ENCODE measurements at places on chromosomes 12 and 14.

- DNase-seq = peak; percentile 44
These were observed 239.1 kb downstream of the SSPN start for GRCh38 chr12:26434299-26435068.

GRCh38 chr14:102883089-102883541, 39.3 kb upstream of the AMN start:
- DNase-seq = no peak

DNA sequence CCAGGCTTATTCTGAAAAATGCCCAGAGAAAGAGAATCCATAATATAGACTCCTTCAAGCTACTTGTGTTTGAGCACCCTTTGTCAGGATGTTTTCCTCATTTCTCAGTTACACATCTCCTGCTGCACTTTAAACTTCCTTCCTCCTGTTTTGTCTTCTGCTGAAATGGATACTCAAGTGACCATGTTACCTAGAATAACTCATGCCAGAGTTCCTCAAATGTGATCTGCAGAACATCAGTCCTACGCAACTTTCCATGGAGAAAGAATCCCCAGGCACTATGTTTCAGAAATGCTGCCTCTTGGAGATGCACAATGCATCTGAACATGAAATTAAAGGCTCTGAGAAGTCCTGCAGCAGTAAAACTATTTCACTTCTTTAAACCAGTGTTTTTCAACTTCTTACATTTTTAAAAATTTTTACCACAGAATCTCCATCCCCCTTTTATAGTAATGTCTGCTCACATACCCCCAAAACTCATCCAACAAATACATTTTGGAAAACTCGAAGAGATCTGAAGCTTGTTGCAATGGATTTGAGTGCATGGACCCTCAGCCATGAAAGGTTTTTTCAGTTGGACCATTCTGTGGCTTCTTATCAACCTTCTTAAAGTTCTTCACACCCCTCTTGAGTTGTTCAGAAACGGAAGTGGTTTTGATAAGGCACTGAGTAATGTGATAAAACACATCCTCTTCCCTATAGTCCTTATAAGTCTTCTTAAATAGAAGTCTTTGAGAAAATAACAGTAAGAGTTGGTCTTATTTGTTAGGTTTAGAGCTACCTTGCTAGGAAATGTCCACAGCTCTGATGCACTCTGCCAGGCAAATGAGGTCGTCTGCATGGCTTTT, 84.5 kb upstream of the KCNA1 start:
- DNase-seq = peak; percentile 31

DNA sequence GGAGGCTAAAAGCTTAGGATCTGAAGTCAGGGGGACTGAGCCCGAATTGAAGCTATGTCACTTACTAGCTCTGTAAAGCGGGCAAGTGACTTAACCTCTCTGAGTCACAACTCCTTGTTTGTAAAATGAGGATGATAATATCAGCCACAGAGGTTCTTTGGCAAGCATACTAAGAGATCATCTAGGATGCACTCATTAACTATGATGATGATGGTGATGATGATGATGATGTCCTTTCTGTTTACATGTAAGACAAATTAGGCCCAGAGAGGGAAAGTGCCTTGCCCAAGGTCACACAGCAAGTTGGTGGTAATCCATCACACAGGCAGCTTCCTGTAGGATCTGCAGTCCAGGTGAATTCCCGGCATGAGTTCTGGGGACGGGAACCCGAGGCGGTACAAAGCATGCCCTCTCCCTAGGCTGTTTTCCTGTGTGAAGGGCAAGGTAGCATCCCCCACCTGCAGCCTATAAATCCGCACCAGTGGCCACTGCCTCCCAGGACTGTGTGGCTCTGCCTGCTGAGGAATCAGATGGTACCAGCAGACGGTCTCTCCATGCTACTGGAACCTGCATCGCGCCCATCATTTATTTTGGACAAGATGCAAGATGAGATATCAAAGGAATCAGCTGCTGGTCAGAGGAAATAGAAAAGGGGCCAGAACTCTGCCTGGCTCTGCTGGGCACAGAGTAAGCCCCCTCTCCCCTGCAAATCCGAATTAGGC, 55.2 kb downstream of the MAP1LC3B2 start:
- DNase-seq = no peak

DNA sequence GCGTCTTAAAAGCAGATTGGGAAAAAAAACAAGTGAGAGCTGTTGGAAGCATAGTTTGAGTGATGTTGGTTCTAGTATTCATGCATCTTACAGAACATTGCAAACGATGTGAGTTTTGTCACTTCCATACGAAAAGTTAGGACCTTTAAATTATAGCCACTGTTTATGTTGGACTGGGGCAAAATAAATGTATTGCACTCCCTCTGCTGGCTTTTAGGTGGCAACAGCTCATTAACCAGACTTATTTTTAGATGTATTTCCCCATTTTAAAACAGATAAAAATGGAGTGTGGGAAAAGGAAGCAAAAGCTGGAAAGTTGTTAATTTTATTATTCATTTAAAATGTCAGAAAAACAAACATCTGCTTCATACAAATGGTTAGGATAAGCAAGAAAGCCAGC, 111.9 kb downstream of the LGR5 start:
- DNase-seq = peak; percentile 43

- DNase-seq = no peak
These were observed 145.9 kb downstream of the NRXN3 start for GRCh38 chr14:78316052-78316451.

DNA sequence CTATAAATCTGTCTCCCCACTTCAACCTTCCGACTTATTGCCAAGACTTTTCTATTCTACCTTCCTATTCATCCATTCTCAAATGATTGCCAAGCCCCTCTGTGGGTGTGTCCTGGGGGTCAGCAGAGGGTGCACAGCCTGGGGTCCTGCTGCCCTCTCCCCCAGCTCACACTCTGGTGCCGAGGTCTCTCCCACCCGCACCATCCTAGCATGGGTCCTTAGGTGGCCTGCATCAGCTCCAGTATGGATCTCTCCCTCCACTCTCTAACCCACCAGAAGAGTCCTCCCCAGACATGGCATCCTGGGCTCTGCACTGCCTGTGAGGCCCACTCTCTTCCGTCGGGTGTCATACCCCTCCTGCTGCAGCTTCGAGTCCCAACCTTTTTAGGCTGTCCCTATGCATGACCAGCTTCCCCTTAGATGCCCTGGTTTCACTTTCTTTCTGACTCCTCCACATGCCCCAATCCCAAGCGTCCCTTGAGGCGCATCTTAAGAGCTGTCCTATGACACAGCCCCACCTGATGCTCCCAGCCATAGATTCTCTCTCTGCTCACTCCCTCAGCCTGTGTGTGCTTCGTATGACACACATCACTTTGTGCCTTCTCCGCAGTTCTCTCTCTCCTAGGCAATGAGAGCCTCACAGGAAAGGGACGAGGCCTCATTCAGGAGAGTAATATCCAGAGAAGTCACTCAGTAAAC, 43.9 kb downstream of the GIT2 start:
- peak; percentile 48 for DNase-seq

GRCh38 chr14:79475887-79476532, 735.3 kb downstream of the DIO2 start:
- no peak for DNase-seq

DNA sequence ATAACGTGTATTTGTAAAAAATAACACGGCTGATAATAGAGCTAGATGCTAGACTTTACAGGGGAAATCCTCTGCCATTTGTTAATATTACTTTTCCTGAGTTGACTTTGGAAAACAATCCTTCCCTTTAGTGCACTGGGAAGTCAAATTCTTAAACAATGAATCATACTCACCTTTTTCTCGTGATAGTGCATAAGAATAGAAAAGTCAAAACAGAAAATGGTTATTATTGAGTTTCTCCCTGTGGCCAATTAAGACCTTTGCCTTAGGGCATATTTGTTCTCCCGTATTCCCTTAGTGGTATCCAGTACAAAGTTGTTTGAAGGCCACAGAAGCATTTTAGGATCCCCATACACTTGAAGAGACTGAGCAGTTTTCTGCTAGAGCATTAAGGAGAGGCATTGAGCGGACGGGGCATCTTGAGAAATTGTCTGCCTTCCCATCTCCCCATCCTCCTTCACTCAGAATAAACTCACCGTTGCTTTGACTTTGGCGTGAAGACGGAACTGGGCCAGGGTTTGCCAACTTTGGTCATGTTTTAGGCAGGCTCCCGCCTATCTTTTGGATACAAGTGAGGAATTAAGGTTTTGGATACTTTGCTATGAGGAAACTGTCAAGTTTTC, 171.3 kb downstream of the TMTC2 start:
- DNase-seq = no peak

- peak; percentile 61 for DNase-seq
These were observed 350.8 kb upstream of the STXBP6 start for GRCh38 chr14:25400607-25401206.

DNA sequence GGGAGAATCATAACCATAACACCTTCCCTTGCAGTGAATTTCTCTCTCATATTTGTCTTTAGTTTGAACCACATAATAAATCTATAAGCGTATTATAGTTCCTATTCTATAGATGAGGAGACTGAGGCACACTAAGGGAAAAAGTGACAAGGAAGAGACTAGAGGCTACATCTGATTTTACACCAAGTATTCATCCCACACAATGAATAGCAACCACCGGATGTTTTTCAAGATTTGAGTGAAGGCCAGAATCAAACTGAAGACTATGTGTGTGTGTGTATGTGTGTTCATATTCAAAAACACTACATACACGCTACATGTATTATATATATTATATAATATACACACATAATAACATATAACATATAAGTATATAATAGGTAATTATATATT, 4.7 kb downstream of the ASB2 start:
- DNase-seq = no peak

GRCh38 chr12:10968765-10969456, 17.8 kb downstream of the TAS2R50 start:
- peak; percentile 11 for DNase-seq

DNA sequence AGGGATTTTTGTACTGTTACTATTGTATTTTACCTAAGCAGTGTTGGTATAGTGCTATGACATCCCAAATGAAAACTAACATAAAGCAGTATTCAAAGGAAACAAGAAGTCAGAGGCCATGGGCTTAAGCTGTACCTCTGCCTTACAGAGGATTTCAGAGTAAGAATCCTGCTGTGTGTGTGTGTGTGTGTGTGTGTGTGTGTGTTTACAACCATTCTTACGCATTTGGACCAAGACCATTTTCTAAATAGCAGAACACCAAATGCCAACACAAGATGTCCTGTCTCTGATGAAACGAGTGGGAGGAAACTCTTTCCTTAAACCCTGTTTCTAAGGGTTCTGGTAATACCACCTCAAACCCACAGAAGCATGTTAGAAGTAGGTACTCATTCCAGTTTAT, 64.4 kb downstream of the PPP1R36 start:
- no peak for DNase-seq

GRCh38 chr14:63326840-63327239, 8.1 kb upstream of the GPHB5 start:
- no peak for DNase-seq

DNA sequence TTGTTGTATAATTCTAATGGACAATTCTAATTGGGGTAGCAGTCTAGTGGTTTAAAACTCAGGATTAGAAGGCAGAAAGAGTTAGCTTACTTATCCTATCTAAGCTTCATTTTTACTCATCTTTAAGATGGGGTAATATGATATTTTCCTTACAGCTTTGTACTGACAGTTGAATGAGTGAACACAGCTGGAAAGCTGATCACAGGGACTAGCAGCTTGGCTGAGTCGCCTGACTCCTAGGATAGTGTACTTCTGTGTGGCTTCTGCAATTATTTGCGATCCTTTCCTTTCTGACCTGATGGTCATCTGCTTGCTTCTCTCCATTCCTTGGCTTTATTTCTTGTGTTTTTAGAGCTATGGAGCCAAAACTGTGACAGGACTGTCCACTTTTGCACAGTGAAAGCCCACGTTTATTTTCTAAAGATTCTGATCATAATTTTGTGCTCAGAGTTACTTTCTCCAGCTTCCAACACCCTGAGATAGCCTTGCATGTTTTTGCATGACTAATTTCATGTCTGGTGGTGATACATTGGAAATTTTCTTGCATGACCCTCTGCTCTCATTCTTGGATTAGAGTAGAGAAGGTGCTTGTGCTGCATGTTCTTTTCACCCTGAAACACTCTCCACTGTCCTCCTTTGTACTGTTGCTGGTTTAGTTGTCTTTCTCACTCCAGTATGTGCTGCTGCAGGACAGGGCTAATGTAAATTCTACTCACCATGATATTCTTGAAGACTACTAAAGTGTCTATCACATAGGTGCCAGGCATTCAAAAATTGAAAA, 377.0 kb upstream of the ATP2B1 start:
- DNase-seq = peak; percentile 53

DNA sequence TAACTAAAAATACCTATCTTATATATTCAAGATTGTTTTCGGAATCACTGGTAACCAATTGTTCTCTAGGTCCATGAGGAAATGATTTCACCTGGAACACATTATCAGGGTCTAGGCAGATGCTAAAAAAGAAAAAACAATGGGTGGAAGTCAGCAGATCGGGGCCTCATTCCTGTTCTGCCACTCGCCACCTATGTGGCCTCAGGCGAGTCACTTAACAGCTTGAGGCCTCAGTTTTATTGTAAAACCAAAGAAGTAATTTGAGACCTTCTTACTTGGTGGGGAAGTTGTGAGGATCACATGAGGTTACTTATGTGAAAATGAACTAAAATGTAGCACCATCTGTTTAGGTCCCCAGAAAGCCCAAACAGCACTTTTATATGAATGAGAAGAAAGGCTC, 6.2 kb upstream of the RNASE10 start:
- DNase-seq = peak; percentile 35
